ENCODE measurements at places on chromosomes 3 and 15. TPM values are rescaled to one million over a fixed set of nuclear protein-coding genes. Genes with fewer than 3 reads are reported as not detected.

Gene RARB
- total RNA-seq: 0.40 TPM

Gene RGMA
- not detected for total RNA-seq

Gene TLR9
- not detected for total RNA-seq

Gene SHC4
- 1.0 TPM for total RNA-seq

Gene NANOGP8
- total RNA-seq: not detected

Gene SAXO2
- total RNA-seq: 0.35 TPM

Gene FSTL1
- 144 TPM for total RNA-seq

Gene SENP5
- 57.3 TPM for total RNA-seq

Gene TM4SF1
- total RNA-seq: 543 TPM

Gene SV2B
- total RNA-seq: 0.10 TPM

Gene KBTBD12
- not detected for total RNA-seq

Gene GABRR3
- not detected for total RNA-seq

Gene MELTF
- 97.0 TPM for total RNA-seq

Gene CLDN16
- not detected for total RNA-seq

Gene DNAH12
- total RNA-seq: not detected

DNA sequence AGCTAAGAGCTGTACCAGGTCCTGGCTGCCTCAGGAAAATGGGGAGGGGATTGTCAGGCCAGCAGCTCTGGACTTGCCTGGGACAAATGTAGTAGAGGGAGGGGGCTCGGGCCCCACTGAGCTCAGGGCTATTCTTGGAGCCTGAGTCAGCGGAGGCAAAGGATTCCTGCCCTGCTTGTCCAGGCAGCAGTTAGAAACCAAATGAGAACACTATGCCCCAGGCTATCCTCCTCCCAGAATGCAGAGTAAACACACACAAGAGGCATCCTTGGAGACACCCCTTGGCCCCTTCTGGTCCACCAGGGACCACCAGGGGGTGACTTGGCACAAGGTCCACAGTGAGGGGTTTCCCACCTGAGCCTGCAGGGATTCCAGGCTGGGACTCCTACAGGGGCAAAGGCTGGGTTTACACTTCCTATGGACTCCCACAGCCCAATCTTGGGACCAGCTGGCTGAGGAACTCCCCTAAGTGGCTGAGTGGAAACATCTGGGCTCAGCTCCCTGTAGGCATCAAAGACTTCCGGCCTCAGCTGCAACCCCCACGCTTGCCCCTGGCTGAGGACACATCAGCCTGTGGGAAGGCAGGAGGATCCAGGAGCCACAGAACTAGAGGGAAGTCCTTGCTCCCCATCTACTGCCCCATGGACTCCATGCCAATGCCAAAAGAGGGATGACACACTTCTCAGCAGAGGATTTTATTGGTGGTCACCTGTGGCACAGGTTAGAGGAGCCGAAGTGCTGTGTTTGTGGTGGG lies 3.4 kb upstream of the COL7A1 start:
- DNase-seq: peak; percentile 83

- peak; percentile 99 for DNase-seq
Observed at GRCh38 chr3:177358091-177358976, 161.1 kb upstream of the TBL1XR1 start.

- DNase-seq: no peak
Observed at GRCh38 chr3:72745146-72745999, 102.9 kb downstream of the SHQ1 start.

DNA sequence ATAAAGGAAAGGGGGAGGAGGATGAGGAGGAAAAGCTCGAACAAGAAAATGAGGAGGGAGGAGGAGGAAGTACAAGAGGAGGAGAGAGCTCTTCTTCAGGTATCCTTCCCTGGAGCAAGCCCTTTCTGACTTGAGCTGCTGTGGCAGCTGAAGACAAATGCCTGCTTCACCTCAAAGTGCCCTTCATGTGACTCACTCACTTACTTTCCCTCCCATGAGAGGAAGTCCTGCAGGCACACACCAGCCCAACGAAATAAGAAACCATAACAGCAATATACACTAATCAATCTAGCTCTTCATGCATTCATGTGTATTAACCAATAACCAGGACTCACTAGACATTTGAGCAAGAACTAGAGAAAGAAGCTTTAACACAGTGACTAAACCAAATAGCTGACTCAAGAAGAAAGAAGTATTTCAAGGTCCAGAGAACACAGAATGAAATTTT lies 251.9 kb downstream of the IGSF11 start:
- peak; percentile 76 for DNase-seq

- no peak for DNase-seq
Observed at GRCh38 chr3:171497468-171497867, 37.3 kb upstream of the TNIK start.

GRCh38 chr3:21328711-21329390 lies 422.2 kb downstream of the ZNF385D start:
- no peak for DNase-seq

GRCh38 chr3:127835993-127836882 lies 13.9 kb upstream of the MGLL start:
- no peak for DNase-seq

- peak; percentile 63 for DNase-seq
Observed at GRCh38 chr3:174955513-174956016, 96.4 kb downstream of the NAALADL2 start.

DNA sequence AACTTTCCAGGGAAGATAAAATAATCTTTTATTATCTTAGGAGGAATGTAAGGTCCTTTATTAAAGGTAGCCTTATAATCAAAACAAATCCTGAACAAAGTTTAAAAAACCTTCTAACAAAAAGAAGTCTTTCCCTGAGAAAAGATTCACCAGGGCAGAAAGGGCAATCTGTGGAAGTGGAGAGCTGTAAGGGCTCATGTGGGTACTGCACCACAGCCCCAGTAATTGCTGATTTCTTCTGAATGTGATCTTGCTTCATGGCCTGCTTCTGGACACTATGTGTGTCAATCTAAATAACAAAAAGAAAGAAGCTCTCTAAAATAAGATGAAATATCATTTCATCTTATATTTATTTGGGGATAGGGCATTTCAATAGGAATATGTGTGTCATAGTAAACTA lies 1501.6 kb downstream of the OTOL1 start:
- DNase-seq: no peak

- DNase-seq: no peak
Observed at GRCh38 chr15:77312523-77312922, 107.4 kb downstream of the PEAK1 start.

- no peak for DNase-seq
Observed at GRCh38 chr15:34739346-34739745, 15.5 kb downstream of the GJD2 start.

- DNase-seq: no peak
Observed at GRCh38 chr3:12194669-12195161, 36.0 kb upstream of the TIMP4 start.

DNA sequence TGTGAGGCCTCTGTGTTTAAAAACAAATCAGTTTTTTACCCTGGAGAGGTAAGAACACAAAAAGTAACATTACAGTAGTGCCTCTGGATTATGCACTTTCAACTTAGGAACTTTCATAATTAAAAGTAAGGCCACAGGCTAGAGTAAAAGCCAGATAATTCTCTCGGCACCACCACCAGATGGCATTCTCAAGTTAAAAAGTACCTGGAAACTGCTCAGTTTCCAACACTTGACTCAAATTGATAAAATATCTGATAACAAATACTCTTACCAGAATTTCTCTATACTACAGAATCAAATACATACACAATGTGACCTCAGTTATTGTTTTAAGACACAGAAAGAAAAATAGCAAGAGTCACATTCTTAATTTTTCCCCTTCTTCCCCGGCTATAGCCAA lies 19.9 kb downstream of the SPICE1 start:
- peak; percentile 44 for DNase-seq

DNA sequence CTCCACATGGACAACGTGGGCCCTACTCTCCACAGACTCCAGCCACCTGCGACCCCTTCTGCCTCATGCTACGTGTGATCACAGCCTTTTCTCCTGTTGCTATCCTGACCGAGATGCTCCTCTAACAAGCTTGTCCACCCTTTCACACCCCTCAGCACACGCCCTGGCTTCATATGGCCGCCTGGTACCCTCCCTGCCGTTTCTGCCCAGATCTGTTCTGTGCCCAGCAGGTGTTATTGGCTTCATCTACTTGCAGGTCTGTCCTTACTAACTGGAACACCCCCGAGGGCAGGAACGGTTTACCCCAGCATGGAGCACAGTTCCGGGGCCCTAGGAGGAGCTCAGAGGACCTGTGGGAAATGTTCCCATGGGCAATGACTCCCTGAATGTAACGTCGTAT lies 9.9 kb downstream of the CHAC1 start:
- DNase-seq: no peak

DNA sequence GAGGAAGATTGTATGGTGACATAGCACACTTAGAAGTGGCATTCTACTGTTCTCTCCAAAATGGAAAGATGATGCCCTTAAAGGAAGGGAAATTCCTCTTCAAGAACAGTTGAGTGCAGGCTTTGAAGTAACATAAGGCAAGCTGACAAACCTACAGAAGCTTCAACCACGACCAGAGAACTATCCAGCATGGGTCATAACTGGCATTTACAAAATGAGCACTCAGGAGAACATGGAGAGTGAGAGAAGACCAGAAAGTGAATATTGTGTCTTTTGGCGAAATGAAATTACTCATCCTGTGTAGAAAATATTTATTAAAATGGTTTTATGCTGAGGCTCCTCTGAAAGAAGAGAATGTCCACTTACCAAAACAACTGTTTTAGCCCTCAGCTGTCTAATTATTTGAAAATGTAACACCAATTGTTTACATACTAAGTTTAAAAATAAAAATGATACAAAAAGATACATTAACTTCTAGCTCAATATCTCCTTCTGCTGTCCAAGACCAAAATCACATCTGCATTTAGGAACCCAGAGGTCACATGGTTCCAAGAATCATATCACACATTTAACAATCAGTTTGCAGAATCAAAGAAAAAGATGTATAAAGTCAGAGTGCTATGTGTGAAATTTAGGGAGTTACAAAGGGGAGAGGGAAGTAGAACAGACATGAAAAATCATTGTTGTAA lies 216.9 kb downstream of the ATP8B4 start:
- DNase-seq: peak; percentile 15

GRCh38 chr3:141152801-141153678 lies 78.6 kb upstream of the PXYLP1 start:
- no peak for DNase-seq

DNA sequence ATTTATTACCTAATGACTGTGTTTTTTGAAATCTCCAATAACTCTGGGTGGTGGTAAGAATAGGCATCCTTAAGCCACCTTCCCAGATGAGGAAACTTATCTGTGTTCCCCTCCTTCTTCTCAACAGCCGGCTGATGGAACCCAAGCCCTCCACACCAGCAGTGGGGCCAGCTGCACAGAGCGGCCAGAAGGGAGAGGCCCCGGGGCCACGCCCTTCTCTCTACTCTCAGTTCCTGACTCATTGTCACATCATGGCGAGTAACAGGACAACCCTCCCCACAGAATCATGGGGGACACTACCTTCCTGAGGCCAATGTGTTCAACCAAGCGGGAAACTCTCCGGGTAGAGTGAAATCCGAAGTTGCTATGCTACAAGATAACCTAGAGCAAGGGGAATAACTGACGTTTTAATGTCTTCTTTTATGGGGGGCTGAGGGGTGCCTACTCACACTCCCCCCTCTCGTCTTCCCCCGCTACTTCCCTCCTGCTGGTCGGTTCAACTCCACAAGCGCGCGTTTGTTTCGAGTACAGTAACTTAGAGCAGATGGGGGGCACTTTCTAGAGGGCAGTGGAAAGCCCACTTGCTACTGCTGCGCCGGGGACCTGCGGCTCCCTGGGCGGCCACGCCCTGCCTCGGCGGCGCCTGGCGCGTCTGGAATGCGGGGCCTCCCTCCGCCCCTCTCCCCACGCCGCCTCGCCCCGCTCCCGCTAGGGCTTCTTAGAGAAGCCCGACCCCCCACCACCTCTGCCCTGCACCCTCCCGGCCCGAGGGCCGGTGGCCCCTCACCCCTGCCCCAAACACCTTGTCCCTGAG lies 621 bp downstream of the ANXA2 start:
- peak; percentile 83 for DNase-seq

DNA sequence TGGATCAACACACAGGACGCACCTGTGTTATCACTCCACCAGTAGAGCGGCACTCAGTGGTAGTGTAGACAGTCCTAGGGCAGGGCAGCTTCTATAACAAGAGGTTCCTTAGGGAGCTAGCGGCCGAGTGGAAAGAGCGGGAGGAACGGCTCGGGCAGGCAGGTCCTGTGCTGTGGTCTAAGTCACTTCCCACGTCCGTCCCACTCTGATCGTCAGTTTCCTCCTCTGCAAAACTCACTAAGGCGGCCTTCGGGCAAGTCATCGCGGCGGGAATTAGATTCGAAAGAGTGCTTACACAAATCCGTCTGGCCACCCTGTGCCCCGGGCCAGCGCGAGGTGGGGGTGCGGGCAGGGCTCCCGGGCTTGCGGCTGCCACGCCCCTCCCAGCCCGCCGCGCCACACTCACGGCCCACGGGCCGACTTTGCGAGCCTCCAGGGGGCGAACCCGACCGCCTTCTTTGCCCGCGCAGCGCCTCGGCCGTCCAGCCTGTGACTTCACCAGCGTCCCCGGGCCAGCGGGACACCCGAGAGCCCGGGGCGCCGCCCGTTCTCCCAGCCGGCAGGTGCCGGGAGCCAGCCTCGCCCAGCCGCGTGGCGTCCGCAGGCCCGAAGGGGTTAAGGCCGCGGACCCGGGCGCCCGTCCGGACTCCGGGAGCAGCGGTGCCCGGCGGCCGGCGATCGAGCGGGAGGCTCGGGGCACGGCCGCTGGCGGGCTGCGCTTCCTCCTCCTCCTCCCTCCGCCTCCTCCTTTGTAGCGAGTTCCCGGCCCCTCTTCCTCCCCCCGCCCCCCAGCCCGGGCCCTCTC lies 416 bp upstream of the CORO2B start:
- peak; percentile 67 for DNase-seq

GRCh38 chr3:104367000-104367399 lies 999.7 kb upstream of the ALCAM start:
- DNase-seq: no peak

GRCh38 chr3:11415099-11415498 lies 142.9 kb downstream of the ATG7 start:
- DNase-seq: no peak

- no peak for DNase-seq
Observed at GRCh38 chr15:63869371-63870042, 35.8 kb upstream of the HERC1 start.

GRCh38 chr15:57118013-57118799 lies 199.8 kb downstream of the TCF12 start:
- DNase-seq: peak; percentile 52

DNA sequence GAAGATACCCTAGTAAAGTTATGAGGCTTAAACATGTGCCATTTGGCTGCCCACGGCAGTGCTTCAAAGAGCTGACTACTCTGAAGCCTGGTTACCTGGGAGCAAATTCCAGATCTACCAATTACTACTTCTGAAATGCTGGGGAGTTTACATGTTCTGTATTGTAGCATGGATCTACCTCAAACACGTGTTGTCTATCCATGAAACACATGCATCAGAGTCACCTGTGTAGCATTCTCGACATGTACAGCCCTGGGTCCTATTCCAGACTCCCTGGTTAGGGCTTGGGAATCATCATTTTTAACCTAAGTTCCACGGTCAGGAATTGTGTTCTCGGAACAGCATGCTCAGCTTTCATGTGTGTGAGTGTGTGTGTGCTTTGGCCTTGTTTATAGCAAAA lies 599.3 kb upstream of the MDFIC2 start:
- no peak for DNase-seq
